Smooth muscle cell of the pulmonary artery (primary cell): ENCODE measurements at places on chromosomes 2 and 18. TPM values are rescaled to one million over a fixed set of nuclear protein-coding genes. Genes with fewer than 3 reads are reported as not detected.

HOXD10 gene
- not detected in 2 replicates for total RNA-seq

PRSS56 gene
- total RNA-seq = not detected in 2 replicates

DSC3 gene
- total RNA-seq = 0.20 and 0.46 TPM in 2 replicates

LYG2 gene
- not detected in 2 replicates for total RNA-seq

FSHR gene
- not detected in 2 replicates for total RNA-seq

PDE6D gene
- total RNA-seq = 10.2 and 13.7 TPM in 2 replicates

SRD5A2 gene
- not detected in 2 replicates for total RNA-seq

VAMP5 gene
- total RNA-seq = 13.7 and 15.9 TPM in 2 replicates

RHOB gene
- 121 and 122 TPM in 2 replicates for total RNA-seq

CAPN14 gene
- total RNA-seq = 0.23 and 0.26 TPM in 2 replicates

HMSD gene
- 0.33 TPM in 1 of 2 replicates, not detected in the other for total RNA-seq

PLGLB1 gene
- 0.33 and 0.40 TPM in 2 replicates for total RNA-seq

KIAA2012 gene
- total RNA-seq = not detected in 2 replicates

CPLX4 gene
- not detected in 2 replicates for total RNA-seq

GKN2 gene
- not detected in 2 replicates for total RNA-seq

OSR1 gene
- 11.6 and 29.1 TPM in 2 replicates for total RNA-seq

TUBB8B gene
- not detected in 2 replicates for total RNA-seq

CDH19 gene
- total RNA-seq = 0.33 and 4.3 TPM in 2 replicates

LIPT1 gene
- total RNA-seq = 6.0 and 6.6 TPM in 2 replicates

FEV gene
- total RNA-seq = not detected in 2 replicates

MLPH gene
- 8.3 and 14.2 TPM in 2 replicates for total RNA-seq
